ENCODE measurements at places on chromosomes 4 and X.

- DNase-seq = no peak
Measured at GRCh38 chr4:101083131-101083530, 264.2 kb downstream of the PPP3CA start.

GRCh38 chr4:99857307-99857706 lies 36.9 kb downstream of the LAMTOR3 start:
- no peak for DNase-seq

DNA sequence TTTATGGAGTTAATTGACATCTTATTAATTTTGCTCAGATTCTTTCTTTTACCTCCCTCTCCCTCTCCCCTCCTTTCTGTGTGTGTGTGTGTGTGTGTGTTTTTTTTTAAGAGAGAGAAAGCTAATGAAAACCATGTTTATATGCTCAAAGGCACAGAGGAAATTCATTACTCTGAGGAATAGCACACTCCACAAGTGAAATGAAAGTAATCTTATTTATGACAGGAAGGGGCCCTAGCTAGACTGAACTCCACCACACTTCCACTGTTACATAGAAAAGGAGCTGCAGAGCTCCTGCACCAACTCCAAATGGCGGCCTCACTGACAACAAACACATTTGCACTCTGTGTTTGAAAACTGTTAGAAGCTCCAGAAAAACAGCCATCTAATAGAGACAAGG lies 150.6 kb downstream of the RASL11B start:
- no peak for DNase-seq

- DNase-seq = no peak
Measured at GRCh38 chrX:82163701-82164100, 961.8 kb downstream of the SH3BGRL start.

DNA sequence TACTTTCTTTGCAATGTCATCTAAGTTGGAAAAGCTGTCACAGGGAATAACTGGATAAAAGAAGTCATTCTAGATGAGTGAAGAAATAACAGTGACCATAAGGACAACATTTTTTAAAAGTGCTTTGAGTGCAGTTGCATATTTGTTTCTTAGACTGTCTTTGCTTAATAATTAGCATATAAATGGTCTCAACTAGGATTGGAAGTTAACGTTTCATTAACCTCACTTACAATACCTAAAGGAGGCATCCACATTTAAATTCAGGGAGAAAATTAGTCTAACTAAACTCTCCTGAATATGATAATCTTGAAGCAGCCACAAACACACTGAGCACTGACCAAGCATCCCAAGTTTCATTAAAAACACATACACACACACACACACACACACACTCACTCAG lies 780.7 kb downstream of the PCDH18 start:
- no peak for DNase-seq

GRCh38 chr4:38489924-38490639 lies 173.9 kb upstream of the KLF3 start:
- no peak for DNase-seq
